H1 (cell line): ENCODE measurements at places on chromosomes 11 and 22. TPM values are rescaled to one million over a fixed set of nuclear protein-coding genes. Genes with fewer than 3 reads are reported as not detected.
A peak's percentile ranks its signal among the peaks of the same experiment; 100 is the strongest.

DNA sequence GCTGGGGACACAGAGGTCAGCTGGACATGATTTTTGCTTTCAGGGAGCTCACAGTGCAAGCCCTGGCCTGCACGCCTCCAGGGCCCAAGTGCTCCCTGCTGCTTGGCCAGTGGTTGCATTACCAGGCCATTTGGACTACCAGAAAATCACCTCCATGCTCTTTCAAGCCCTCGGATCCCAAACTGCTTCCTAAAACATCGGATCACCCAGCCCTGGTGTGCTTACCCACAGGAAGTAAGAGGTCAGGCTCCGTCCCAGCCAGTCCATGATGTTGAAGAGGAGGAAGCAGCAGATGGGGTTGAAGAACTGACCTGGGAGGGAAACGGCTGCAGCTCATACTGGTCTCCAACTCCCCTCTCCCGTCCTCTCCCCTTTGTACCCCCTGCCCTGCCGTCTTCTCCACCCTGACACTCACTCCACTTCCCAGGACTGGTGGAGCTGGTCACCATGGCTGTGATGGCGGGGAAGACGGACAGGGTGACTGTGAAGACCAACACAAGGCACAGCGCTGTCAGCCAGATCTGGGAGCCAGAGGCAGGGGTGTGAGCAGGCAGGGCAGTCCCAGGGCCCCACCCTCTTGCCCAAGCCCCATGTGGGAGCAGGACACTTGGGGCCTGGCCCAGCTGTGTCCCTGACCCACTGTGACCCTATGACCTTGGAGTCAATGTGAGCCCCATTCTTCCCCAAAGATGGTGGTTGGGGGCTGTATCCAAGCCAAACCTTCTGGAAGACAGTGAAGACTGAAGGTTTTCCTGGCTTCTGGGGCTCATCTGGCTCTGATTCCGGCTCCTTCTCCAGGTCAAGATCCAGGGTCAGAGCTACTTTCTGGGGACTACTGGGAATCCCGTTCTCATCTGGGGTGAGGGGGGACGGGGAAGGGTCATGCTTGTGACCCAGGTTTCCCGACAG is 5.6 kb downstream of the SLC29A2 start:
- DNase-seq, result no peak

DNA sequence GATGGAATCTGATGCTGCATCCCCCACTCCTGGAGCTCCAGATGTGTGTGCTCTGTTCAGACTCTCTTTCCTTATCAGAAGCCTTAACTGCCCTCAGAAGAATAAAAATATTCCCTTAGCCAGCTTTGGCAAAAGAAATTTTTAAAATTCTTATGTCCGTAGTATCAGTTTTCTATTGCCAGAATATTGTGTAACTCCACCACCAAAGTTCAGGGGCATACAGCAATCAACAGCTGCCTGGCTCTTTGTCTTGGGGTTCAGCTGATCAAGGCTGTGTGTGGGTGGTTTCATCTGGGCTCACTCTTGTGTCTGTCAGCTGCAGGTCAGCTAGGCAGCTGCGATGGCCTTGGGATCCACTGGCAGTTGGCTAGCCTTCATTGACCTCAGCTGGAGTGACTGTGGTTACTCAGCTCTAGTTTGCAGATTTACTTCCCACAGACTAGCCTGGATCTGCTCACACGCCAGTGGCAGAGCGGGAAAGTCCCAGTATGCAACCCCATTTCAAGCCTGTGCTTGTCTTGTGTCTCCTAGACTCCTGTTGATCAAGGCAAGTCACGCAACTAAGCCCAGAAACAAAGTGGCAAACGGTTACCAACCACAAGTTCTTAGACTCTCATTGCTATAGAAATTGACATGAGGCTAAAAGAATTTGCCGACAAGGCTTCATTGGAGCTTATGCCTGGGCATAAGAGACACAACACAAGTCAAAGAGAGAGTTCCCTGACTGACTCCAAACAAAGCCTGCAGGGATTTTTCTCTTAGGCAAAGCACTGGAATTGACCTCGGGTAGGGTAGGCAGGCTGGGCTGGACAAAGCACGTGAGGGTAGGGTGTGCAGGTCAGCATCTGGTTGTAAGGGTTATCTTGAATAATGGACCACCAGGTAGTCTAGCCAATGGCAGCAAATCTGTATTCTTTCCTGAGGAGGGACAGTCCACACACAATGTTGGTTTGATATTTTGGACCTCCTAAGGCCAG is 7.5 kb downstream of the TMEM138 start:
- no peak for DNase-seq

DNA sequence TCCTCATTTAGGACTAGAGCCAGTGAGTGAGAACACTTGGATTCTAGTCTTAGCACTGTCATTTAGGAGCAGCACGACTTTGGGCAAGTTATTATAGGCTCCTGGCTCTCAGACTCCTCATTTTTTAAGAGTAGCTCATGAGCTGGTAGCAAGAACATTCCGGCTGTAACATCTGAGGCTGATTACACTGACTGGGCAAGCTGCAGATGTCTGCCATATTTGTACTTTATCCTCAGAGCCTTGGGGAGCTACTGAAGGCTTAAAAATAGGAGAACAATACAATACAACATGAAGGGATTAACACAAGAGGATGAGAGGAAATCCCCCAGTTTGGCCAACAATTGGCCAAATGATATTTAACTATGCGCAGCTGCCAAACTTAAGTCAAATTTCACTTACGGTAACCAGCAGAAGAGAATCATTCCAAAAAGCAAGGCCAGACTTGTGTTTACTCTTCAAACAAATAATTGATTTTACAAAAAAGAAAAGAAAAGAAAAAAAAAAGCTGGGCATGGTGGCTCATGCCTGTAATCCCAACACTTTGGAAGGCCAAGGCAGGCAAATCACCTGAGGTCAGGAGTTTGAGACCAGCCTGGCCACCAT is 113.1 kb upstream of the ARHGAP42 start:
- no peak for DNase-seq

DNA sequence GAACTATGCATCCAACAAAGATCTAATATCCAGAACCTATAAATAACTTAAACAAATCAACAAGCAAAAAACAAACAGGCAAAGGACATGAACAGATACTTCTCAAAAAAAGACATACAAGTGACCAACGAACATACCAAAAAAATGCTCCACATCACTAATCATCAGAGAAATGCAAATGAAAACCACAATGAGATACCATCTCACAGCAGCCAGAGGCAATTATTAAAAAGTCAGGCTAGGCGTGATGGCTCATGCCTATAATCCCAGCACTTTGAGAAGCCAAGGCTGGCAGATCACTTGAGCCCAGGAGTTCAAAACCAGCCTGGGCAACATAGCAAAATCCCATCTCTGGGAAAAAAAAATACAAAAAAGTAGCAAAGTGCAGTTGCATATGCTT is 10.7 kb downstream of the SAA4 start:
- no peak for DNase-seq

GRCh38 chr22:49900441-49901230 is 17.6 kb downstream of the ALG12 start:
- DNase-seq, result no peak

DNA sequence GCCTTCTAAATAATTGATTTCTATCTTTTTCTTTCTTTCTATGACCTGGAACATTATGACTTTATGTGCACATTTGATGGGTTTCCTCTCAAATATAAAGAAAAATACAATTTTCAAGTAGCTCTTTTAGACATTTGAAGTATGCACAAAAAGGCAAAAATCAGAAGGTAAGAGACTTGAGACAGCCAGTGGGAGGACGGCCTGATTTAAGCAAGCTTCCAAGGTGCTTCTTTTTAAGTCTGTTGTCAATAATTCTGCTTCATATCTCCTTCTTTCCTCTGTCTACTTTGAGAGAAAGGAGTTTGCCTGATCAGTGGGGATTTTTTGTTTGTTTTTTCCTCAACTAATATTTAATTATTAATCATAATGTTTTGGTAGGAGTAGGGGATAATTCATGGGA is 188.2 kb upstream of the ARHGAP20 start:
- no peak for DNase-seq

GRCh38 chr11:127789927-127790326 is 789.4 kb upstream of the KIRREL3 start:
- DNase-seq, result no peak

- DNase-seq, result no peak
Measured at GRCh38 chr11:103736315-103737036, 300.0 kb upstream of the DDI1 start.

- DNase-seq, result no peak
Measured at GRCh38 chr11:125244166-125244565, 79.6 kb downstream of the PKNOX2 start.

DNA sequence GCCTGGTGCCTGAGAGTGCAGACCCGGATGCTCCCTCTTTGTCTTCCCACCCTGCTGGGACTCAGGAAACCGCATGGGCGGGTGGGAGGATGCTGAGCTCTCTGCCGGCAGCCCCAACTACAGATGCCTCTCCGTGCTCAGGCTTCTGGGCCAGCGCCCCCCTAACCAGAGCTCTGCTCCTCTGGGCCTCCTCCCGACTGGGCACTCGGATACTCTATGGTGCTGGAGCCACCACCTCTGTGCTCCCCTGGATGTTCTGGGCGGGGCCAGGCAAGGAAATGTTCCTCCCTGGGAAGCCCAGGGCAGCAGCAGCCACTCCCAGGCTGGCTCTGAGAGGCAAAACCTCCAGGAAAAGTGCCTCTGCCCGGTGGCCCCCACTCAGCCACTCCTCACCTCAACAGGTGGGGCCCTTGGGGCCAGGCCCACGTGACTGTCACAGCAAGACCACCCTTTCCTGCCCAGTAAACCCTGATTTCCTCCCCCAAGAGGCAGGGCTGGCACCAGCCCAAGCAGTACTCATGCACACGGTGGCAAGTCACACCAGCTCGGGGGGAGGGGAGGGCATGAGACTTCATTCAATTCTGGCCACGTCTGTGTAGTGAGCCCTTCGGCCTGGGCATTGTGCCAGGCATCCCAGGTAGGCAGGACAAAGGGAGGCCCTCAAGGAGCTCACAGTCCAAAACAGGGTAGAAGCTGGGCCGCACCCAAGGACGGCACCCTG is 54.7 kb upstream of the TCF20 start:
- DNase-seq, result no peak

GRCh38 chr22:40415531-40416266 is 45.3 kb downstream of the SGSM3 start:
- DNase-seq, result no peak

DNA sequence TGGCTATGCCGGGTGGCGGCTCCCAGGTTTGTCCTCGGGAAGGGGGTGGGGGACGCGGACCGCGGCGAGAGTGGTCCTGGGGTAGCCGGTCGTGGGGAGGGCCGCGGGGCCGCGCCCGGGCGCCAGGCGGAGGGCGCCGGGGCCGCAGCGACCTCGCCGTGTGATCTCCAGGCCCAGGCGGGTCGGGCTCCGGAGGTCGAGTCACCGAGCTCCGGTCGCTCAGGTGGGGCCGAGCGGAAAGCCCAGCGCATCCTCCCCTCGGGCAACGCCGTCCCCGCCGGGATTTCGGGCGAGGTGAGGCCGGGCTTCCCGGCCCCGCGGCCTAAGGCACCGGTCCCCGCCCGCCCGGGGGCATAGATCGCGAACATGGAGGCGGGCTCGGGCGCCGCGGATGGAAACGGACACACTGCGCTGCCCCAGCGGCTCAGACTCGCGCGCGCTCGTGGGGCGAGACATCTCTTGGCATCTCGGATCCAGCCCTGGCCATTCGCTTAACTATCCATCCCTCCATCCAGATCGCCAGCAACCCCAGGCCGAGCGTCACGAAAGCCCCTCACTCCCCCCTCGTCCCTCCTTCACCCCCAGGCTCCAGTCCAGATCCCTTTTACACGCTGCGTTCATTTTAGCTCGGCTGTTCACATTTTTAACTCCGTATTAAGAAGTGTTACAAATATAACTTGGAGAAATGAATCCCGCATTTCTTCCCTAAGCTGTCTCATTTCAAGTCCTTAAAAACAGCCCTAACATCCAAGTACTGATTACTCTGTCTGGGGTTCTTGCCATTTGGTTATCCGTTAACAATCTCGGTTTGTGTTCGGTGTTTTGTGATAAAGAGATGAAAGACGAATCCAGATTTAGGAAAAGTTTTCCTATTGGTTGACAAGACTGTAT is 460 bp downstream of the ZC3H12C start:
- no peak for DNase-seq

DNA sequence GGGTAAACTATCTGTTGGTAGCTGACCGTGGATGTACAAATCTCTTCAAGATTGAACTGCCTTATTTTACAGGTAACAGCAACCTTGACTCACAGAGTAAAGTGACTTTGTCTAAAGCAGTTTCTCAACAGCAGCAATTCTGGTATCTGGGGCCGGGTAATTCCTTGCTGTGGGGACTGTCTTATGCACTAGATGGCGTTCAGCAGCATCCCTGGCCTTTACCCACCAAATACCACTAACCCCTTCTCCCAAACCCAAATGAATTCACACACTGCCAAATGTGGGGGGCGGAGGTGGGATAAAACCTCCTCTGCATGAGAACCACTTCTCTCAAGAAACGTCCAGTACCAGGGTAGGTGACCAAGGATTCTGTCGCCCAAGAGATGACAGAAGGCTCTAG is 1.7 kb upstream of the INCENP start:
- no peak for DNase-seq

DNA sequence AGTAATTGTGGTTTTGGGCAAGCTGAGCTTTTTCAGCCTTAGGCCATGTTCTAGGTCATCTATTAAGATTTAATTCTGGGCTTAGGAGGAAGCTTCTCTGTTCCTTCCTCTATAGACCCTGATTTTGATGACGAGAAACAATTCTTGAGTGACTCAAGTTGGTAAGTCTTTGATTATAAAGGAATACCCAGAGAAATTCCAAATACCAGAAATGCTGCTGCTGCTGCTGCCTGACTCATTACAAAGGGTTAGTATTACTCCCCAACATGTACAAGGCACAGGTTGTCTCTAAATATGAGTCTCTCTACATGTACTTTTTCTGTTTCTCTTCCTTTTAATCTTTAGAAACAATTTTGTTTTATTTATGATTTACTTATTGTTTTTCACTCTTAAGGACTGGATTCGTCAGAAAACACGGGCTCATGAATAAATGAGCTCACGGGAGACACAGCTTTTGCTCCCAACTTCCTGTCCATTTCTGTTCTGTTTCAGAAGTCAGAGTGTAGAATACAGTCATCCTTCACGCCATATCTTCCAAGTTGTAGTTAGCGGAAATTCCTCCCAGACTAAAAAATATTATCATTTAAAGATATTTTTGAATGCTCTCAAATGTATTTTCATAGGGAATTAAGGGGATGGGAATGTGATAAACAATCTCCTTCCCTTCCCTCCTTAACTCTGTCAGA is 31.8 kb upstream of the RBMXL2 start:
- no peak for DNase-seq

GRCh38 chr11:3170756-3171650 is 5.9 kb upstream of the OSBPL5 start:
- no peak for DNase-seq

GRCh38 chr22:22600531-22601261 is 41.6 kb upstream of the PRAME start:
- no peak for DNase-seq

- no peak for DNase-seq
Measured at GRCh38 chr22:49367041-49367697, 460.5 kb downstream of the BRD1 start.

- no peak for DNase-seq
Measured at GRCh38 chr22:46088541-46089311, 61.6 kb upstream of the PPARA start.

GRCh38 chr22:46355369-46355995 is 20.0 kb downstream of the TRMU start:
- DNase-seq, result no peak

- DNase-seq, result peak; percentile 57
Measured at GRCh38 chr22:38706101-38706900, 557 bp downstream of the GTPBP1 start.

The TRIM48 gene
- total RNA-seq, result not detected in 2 replicates

The ASPHD2 gene
- total RNA-seq, result 11.0 and 11.1 TPM in 2 replicates

The SPTBN2 gene
- 69.0 and 71.4 TPM in 2 replicates for total RNA-seq

The TRPC6 gene
- total RNA-seq, result 0.25 and 0.39 TPM in 2 replicates

The MYOD1 gene
- not detected in 2 replicates for total RNA-seq

The MPZL3 gene
- total RNA-seq, result 3.3 and 3.9 TPM in 2 replicates

The RIBC2 gene
- 1.8 and 2.1 TPM in 2 replicates for total RNA-seq

The YIF1A gene
- 70.1 and 75.9 TPM in 2 replicates for total RNA-seq
